DMS 273 treated with DMSO at 0.1 percent for 48 hours (cell line): ENCODE measurements at places on chromosomes 6 and 20.

GRCh38 chr20:56513161-56514150, 11.1 kb upstream of the FAM209A start:
- DNase-seq = no peak

GRCh38 chr6:86107985-86108384, 465.3 kb upstream of the SYNCRIP start:
- peak; percentile 62 for DNase-seq

GRCh38 chr6:19465760-19466159, 371.4 kb upstream of the ID4 start:
- no peak for DNase-seq

DNA sequence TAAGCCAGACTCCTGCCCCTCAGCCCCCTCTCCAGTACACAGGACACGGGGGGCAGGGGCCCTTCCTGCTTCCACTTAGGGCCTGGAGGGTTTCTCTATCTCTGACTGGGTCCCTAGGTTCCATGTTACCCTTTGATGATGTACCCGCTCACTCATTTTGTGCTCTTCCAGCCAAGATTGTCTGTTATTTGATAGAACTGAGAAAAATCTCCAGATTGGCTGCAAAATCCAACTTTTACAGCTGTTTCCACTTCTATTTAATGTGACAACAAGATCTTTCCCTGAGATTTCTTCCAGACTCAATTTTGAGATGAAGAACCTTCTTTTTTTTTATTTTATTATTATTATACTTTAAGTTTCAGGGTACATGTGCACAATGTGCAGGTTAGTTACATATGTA, 85.7 kb downstream of the TMEM170B start:
- DNase-seq = no peak

DNA sequence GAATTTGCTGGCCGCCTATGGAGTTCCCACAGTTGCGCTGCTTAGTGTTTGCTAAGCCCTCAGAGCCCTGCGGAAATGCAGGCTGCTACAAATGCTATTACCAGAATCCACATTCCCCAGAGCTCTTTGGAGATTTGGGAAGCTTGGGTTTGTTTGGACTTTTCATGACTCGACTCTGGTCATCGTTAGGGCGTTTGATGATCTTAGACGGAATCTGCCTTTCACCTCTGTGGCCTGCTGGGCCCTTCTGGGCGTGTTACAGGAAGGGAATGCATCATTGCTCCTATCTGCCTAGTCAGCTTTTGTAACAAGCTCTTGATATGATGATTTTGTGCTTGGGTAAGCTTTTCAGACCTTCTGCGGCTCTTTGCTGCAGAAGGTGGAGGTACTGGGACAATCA, 50.8 kb downstream of the EYA2 start:
- DNase-seq = no peak

DNA sequence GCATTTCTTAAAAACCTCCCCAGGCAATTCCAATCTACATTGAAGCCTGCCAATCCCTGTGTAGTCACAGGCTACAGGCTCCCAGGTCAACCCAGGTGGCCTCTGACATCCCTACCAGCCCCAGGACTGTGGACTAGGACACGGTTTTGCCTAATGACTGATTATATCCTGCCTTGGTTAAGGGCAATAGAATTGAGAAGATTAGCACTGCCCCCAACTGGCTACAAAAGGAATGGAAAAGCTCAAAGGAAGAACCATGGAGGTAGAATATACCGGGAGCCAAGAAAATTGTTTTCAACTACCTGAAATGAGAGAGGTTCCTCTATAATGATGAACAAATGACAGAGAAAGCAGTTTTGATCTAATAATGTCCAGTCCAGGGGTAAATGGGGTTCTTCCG, 421.1 kb upstream of the AGPAT4 start:
- DNase-seq = peak; percentile 23
